ENCODE measurements at places on chromosomes 12 and 14.

- no peak for DNase-seq
These were observed 78.7 kb upstream of the PSMC1 start for GRCh38 chr14:90177539-90178189.

DNA sequence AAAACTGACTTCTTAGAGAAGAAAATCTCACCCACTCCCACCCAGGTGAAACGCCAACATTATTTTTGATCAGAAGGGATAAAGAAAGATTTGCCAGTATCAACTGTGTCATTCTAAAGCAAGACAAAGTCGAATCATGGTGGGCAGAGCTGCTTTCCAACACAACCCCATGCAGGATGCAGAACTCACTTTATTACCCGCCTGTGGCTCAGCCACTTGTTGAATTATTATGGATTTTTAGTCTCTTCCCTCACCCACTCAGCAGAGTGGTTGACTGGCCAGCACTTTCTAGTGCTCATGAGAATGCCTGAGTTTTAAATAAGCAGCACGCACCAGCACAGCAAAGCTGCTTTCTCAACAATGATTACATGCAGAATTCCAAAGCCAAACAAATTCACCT lies 32.1 kb downstream of the CRACR2A start:
- DNase-seq: no peak

DNA sequence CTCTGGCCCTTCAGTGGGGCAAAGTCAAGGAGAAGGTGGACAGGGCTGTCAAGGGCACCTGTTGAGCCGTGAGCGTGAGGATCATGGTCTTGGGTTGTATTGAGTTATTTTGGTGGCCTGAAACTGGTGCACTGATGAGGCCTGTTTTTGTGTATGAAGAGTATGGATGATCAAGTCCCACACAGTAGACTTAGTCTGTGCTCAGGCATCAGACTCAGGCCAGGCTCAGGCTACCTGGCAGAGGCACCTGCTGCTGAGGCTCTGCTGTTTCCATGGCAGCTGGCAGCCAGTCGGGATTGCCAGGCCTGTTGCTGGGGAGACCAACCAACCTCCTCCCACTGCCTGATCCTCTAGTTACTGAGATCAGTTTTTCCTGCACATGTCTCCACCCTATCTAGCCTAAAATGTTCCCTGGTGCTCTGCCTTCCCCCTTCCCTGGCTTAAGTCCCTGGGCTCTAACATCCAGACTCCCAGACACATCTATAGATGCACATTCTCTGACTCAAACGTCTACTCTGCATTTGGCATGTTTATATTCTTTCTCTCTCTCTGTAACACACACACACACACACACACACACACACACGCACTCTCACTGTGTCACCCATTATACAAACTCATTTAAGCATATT lies 5.1 kb downstream of the JPH4 start:
- no peak for DNase-seq

DNA sequence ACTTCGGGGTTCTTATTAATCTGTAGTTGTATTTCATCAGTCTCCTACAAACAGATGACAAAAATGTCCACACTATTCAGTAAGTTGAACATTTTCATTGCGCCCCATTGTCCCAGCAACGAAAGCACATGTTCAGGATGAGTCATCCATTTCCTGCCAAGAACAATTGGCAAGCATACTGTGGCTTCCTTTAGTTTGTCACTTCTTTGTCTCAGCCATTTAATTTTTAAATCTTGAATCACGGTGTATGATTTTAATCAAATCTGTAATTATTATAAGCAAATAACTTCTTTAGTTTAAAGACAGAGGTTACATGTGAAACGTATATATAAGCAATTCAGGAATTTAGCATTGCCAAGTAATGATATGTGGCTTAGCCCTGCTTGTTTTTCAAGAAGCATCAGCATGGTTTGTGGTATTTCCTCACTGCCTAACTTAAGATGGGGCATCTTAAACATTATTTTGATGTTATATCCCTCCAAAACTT lies 211.3 kb upstream of the KRR1 start:
- peak; percentile 70 for DNase-seq

GRCh38 chr12:65748332-65748731 lies 76.0 kb upstream of the HMGA2 start:
- no peak for DNase-seq
